ENCODE measurements at places on chromosomes 5 and 9.
A peak's percentile ranks its signal among the peaks of the same experiment; 100 is the strongest.

DNA sequence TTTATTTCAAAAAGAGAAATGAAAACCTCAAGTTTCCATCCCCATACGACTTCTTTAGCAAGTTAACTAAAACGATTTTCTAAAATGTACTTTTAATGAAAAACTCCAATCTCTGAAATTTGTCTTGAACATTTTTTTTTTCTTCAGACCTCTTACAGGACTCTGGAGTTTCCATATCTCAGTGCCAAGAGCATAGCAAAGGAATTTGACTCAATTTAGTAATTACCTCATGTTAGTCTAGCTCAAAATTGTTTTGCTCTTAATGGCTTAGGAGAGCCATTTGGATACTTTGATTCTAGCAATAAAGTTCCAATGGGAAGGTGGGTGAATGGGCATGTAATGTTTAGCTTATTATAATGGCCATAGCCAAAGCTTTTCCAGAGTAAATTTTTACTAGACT, 26.0 kb upstream of the SPATA31D4 start:
- no peak for DNase-seq

GRCh38 chr9:928363-929042, 48.0 kb upstream of the DMRT3 start:
- no peak for DNase-seq

DNA sequence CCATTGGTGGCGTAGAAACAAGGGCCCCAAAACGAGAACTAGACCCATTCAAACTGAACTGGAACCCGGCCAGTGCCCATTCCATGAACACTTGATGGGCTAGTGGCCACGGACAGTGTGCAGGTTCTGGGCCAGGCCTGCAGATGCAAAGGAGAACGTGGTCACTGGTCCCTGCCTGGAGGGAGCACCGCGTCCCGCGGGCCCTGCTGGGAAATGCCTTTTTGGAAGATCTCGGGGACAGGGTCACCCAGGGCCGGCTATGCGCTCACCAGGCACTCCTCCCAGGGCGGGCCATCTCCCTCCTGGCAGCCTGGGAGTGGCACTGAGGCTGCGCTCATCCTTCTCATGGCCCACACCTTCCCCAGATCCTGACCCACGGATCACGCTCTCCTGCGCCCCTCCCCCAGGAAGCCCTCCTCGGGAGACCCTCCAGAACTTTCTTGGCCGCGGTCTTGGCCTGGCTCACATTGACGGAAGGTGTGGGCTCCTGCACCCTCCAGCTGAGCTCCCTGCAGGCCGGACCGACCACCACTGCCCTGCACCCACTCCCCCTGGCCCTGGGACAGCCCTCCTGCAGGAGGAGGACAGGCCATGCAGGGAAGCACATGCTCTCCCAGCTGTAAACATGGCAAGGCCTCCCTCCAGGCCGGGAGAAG, 2.8 kb upstream of the DIPK1B start:
- no peak for DNase-seq

GRCh38 chr9:75111019-75111622, 22.8 kb downstream of the OSTF1 start:
- DNase-seq: no peak

DNA sequence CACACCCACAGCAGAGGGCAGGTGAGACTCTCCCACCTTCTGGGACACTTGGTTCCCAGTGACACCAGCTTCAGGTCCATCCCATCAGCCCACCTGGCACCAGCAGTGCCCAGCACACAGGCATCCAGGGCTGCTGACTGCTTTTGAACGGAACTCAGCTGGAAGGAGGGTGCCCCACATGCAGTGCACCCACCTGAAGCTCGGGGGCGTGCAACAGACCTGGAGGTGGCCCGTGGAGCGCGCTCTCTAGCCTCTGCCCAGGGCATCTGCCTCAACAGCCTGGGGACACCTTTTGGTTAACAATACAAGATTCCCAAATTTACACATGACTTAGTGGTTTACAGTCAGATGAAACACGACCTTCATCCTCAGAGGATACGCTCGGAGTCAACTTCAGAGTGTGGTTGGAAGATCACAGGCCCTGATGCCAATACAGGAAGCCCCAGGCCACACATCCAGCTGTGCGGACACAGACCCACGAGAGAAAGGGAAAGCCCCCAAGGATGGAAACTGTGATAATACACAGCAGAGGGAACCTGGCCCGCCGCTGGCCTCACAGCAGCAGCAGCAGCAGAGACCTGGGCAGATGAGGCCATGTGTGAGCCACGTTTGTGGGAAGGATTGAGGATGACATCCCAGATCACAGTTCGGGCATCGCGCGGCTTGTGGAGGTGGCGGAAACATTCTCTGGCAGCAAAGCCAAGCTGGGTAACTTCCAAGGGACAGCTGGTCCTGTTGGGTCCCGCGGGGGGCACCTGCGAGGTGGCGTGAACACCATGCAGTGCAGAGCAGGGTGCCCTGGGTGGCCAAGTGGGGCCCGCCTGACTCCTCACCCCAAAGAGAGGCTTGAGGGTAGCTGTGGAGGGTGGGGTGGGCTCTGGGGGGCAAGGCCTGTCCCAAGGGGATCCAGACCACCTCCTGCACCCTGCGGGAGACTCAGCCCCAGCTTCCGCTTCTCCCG, 64.0 kb downstream of the SECISBP2 start:
- no peak for DNase-seq

GRCh38 chr9:7103367-7103766, 345.6 kb downstream of the KDM4C start:
- DNase-seq: no peak

GRCh38 chr5:14928661-14929060, 57.1 kb upstream of the ANKH start:
- no peak for DNase-seq

DNA sequence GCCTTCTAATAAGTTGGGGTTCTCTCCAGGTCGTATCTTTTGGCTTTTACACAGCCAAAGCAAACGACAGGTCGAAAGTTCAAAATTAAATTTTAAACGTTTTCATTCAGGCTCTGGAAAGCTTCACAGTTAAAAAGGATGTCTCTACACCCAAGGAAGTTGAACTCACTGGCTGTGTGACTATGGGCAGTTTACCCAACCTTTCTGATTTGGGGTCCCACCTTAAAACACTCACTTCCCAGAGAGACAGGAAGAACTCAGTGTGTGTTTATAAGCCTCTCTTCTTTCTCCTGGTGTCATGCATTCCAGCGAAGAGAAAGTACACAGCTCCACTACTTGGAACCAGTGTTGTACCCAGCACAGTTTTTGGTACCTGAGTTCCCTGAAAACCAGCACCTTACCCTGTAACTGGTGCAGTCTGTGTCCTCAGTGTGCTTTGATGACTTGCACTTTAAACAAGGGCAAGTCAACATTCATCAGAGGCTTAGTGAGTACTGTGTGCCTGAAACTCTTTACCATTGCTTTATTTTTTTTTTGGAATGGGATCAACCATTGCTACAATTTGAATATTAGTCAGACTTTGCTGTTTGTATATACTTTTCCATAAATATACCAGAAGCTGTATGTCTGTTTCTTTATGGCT, 1.7 kb downstream of the SRD5A1 start:
- DNase-seq: no peak

GRCh38 chr5:153523211-153523610, 32.7 kb downstream of the GRIA1 start:
- DNase-seq: no peak

DNA sequence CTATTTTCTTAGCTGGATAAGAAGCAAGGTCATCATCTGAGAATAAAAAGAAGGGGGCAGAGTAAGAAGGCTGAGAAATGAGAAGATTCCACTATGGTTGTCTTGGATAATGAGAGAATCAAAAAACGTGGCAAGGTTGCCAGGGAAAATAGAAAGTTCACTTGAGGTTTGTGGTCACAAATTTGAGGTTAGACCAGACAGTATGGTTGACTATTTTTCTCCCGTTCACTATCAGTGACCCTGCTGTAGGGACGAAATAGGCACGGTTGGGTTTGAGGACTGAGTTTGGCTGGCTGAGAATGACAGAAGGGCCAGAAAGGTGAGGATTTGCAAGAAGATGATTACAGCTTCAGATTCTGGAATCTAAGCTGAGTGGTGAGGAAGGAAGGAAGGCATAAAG, 266.0 kb upstream of the ZNF462 start:
- DNase-seq: no peak

DNA sequence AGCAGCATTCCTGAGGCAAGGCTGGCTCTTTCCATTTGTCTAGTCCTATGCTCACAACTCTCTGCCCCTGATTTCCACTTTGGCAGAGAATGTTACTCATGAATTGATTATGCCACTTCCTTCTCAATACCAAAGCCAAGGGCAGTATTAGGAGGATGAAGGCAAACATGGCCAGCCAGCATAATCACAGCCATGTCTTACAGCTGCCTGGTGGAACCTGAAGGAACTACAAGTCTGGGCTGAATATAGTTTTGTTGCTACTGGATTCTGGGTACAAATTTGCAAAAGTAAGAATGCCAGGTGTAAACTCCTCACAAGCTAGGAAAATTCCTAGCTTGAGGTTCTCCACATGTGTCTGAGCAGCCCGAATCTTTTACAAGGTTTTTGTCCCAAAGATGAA, 4.2 kb downstream of the SIL1 start:
- DNase-seq: no peak

GRCh38 chr5:96093340-96093739, 131.7 kb upstream of the ELL2 start:
- DNase-seq: no peak

DNA sequence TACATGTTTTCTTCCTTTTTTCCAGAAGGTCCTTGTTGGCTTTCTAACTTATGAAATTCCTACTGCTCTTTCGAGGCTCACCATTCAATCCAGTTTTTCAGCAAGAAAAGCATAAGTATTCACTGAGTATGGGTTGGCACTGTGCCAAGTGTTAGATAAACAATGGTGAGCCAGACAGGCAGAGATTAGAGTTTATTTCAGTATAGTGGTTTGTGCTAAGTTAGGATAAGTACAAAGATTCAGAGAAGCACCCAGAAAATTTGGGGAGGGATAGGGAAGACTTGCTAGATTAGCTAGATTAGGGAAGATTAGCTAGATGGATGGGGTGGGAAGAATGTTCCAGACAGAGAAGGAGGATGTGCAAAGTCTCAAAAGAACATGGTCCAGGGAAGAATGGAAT, 122.9 kb downstream of the OXCT1 start:
- no peak for DNase-seq

DNA sequence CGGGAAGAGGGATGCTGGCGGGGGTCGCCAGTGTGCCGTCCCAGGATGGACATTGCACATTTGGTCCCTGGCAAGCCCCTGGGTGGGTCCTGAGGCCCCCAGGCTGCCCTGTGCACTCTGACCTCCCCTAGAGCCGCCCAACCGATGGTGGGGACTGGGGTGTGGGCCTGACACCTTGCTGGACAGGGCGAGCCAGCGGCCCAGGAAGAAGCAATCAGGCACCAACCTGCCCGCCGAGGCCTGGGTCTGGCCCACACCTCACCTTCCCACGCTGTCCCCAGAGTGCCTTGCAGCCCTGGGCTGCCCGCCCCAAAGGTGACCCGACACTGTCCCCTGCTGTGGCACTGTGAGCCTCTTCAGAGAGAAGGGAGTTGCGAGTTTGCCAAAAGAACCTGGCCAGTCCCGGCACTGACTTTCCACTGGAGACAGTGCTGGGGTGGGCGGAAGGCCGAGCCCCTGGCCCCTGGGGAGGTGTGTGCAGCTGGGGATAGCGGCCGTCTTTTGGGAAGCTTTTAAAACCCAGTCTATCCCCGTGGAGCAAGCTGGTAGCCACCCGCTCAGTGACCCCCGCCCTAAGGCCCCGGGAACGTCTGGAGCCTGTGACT, 12.0 kb upstream of the NRARP start:
- no peak for DNase-seq

- DNase-seq: no peak
Observed at GRCh38 chr5:142175039-142175438, 66.5 kb downstream of the NDFIP1 start.

DNA sequence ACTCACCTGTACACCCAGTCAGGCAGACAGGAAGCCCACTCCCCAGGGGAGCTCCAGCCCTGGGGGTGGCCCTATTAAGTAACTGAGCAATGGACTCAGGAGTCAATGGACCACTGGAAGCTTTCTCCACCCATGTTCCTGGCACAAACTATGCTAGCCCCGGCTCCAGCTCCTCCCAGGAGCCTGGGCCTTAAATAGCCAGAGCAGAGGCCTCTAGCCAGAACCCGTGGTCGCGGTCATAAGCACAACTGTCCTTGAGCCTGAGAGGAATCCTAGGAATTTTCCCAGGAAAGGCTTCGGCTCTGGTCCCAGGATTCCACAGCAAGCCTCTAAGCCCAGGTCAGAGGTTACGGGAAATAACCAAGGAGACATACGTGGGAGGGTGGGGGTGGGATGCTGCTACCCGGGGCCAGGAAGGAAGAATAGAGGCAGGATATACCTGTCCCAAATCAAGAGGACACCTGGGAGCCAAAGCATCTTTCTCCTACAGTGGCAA, 5.5 kb downstream of the SEPTIN8 start:
- DNase-seq: peak; percentile 70

DNA sequence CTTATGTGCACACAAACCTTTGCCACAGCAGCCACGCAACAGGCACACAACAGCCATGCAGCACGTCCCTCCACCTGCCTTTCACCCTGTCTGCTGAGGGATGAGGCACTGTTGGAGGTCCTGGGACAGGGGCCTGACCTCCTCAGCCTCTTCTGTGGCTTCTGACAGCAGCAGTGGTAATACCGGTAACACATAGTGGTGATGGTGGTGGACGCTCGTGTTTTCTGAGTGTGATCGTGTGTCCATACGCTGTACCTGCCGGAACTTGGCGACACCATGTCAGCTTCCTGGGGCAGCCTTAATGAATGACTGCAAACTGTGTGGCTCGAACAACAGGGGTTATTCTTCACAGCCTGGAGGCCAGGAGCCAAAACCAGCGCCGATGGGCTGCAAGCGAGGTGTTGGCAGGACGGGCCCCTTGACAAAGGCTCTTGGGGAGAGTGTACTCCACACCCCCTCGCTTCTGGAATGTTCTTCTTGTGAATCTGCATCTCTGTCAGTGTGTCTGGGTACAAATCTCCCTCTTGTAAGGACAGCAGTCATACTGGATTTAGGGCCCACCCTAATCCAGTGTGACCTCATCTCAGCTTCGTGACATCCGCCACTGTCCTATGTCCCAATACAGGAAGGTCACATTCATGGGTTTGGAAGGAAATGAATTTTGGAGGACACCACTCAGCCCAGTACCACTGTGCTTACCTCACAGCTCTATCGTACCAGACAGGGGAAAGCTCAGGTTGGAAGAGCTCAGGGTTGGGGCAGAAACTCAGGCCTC, 55.3 kb upstream of the EXOC3 start:
- no peak for DNase-seq

- DNase-seq: peak; percentile 11
Observed at GRCh38 chr5:131491749-131492148, 143.3 kb downstream of the RAPGEF6 start.

- no peak for DNase-seq
Observed at GRCh38 chr9:129801504-129801903, 1.5 kb upstream of the TOR1B start.

GRCh38 chr5:171914726-171915338, 91.6 kb downstream of the FBXW11 start:
- no peak for DNase-seq

DNA sequence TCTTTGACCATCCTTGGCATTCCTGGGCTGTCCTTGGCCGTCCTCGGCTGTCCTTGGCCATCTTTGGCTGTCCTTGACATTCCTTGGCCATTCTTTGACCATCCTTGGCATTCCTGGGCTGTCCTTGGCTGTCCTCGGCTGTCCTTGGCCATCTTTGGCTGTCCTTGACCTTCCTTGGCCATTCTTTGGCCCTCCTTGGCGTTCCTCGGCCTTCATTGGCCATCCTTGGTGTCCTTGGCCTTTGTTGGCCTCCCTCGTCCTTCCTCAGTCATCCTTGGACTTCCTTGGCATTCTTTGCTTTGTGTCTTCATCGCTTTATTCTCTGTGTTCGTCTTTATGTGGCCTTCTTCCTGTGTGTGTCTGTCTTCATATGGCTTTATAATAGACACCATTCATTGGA, 20.7 kb downstream of the NDUFS6 start:
- no peak for DNase-seq

Measured in GM04503 (cell line).